ENCODE measurements at places on chromosomes 7 and 10.

- DNase-seq = no peak
Observed at GRCh38 chr10:71509444-71509843, 112.7 kb downstream of the CDH23 start.

DNA sequence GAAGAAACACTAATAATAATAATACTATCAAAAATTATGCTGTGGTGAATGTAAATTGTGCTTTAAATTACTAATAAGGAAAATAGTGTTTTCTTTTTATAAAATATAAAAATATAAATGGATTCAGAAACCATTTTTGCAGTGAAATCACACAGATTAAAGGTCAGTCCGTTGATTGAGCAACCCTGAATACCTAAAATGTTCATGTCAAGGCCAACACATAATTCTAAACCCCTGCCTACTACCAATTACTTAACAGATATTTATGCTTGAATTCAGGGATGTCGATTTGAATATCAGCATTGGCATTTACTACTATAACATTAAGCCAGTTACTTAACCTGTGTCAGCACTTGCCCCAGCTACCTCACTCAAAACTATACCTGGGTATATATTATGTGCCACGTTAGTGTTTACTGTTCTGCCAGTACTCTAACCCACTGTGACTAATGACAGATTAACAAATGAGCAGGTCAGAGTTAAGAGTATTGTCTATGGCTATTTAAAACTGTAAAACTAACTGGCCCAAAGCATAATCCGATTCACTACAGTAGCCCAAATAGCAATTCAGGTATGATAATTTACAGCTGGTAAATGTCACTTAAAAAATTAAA lies 165.0 kb downstream of the KMT2E start:
- no peak for DNase-seq

DNA sequence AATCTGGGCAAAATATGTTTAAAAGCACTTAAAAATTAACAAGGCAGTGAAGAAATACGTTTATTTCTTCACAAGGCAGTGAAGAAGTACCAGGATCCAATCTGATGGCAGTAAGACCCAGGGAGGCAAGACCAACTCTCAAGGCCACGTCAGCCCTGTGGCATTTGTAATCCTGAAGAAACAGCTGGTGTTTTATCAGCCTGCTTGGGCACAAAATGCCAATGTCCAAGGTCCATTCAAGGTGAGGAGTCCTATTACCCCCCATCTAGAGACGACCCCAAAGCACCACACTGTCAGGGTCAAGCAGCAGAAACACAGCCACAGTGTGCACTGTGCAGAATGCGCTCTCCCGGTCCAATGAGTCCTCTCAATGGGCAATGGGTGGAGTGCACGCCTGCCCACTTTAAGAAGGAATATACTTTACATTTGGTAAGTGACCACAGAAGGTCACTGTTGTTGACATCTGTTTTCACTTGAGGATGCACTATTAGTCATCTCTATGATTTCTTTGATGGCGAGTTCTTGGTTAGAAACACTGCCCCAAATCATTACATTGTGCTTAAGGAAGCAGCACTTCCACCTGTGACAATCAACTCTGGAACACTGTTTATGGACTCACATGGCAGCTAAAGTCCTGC lies 12.8 kb downstream of the CPXM2 start:
- no peak for DNase-seq

- DNase-seq = no peak
Observed at GRCh38 chr10:33333260-33334101, 986 bp downstream of the NRP1 start.

DNA sequence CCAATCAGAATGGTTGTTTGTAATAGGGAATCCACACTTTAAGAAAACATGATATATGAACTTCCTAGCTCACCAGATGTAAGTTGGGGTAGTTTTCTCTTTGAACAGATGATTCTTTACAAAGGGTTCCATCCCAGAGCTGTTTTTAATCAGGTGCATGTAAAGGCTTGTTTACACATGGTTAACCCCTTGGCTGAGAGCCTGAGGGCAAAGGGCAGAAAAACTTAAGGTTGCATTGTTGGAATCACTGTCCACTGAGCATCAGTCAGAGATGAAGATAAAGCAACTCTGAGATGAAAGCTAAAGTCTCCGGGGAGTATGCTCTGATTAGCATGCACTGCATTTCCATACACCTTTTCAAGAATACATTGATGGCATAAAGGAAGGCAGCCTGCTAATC lies 518.2 kb downstream of the SORCS3 start:
- no peak for DNase-seq

DNA sequence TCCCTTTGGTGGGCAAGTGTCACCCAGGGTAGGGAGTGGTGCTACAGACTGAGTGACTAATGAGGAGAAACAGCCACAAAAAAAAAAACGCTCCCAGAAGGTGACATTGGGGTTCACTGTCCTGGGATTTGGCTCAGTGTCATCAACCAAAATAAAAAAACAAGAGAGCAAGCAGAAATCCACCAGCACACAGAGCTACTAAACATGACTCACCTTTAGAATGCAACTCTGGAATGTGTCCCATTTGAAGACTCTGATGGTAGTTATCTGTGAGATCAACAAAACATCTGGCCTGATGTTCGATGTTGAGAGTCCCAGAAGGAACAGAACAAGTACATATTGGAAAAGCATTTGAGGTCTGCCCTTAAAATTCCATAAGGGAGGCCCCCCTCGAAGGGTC lies 200.3 kb upstream of the LYZL2 start:
- DNase-seq = no peak

GRCh38 chr10:109931163-109931562 lies 7.9 kb upstream of the XPNPEP1 start:
- no peak for DNase-seq

DNA sequence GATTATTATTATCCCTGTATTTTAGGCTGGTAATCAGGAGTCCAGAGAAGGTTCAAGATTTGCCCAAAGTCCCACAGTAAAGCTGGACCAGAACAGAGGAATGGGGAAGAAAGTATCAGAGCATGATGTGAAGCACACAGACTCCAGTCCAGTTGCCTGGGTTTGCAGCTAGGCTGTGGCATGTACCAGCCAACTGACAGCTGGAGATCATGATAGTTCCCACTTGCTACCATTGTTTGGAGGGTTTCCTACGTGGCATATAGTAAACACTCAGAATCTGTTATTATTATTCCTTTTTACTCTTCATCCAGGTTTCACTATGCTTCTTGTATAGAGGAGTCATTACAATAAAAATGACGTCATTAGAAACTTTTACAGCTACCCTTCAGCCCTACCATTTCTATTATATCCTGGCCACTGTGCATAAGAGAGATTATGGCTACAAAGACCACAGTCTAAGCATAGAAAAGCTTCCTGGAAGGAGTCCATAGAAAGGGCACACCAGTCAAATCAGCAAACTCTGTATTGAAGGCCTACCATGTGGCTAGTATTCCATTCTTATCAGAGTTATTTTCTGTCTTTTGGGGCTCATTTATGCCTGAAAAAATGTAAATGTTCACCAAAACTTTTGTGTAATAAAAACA lies 66.6 kb downstream of the MTPN start:
- no peak for DNase-seq

- DNase-seq = no peak
Observed at GRCh38 chr7:13198727-13199126, 511.3 kb downstream of the ARL4A start.

DNA sequence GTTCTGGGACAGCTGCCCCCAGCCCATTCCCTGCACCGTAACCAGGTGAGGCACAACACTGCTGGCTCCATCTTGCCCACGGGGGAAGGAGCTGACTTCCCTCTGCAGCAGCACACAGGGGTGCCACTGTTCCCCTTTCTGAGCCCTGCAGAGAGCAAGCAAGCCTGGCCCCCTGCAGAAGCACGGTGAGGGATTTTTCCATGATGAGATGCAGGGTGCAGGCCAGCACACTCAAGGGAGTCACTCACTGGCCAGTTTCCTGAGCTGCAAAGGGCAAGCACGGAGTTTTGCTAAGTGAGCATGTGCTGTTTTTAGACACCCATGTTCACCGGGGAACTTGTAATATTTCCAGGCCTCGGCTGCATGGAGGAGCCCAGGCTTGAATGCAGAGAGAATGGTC lies 176.6 kb downstream of the PIP4K2A start:
- no peak for DNase-seq

GRCh38 chr10:58513188-58514110 lies 777 bp downstream of the BICC1 start:
- no peak for DNase-seq

- DNase-seq = no peak
Observed at GRCh38 chr10:65294329-65294728, 1631.5 kb upstream of the LRRTM3 start.

GRCh38 chr7:124893140-124893827 lies 36.3 kb downstream of the POT1 start:
- DNase-seq = no peak

DNA sequence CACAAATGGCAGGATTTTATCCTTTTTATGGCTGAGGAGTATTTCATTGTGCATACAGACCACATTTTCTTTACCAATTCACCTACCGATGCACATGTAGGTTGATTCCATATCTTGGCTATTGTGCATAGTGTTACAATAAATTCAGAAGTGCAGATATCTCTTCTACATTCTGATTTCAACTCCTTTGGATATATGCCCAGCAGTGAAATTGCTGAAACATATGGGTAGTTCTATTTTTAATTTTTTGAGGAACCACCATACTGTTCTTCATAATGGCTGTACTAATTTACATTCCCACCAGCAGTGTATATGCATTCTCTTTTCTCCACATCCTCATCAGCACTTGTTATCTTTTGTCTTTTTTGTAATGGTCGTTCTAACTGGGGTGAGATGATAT lies 1290.3 kb downstream of the XPNPEP1 start:
- DNase-seq = no peak

- DNase-seq = no peak
Observed at GRCh38 chr7:136184719-136185118, 207.6 kb upstream of the MTPN start.

DNA sequence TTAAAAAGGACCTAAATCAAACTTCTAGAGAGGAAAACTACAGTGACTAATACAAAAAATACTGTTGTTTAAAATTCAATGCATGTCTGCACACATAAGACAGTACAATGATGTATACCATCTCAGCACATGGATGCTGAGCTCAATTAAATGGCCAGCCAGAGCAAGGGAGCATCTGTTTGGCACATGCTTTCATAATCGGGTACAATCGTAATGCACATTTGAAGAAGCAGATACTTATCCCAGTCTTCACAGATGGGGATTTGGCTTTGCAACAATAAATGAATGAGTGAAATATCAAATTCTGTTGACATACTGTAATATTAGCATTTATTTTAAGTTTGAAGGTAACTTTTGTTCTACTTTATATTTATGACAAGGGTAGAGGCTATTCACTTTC lies 187.8 kb downstream of the CRPPA start:
- DNase-seq = no peak

GRCh38 chr10:121734589-121735045 lies 136.4 kb upstream of the FGFR2 start:
- DNase-seq = no peak

DNA sequence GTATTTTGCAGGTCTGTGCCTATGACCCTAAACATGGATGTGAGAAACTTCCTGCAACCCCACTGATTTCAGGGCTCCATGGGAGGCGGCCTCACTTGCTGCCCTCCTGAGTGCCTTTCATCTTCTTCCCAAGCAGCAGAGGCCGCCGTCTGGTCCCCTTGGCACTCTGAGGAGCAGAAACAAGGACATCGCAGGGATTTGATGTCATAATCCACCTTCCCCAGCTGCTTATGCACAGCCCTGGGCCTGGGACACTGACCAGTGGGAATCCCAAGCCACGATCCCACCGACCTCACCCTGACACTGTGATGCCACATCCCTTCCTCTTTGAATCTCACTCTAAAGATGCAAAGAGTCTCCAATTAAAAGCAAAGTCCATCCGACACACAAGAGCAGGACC lies 7.7 kb downstream of the CAMK2G start:
- no peak for DNase-seq

DNA sequence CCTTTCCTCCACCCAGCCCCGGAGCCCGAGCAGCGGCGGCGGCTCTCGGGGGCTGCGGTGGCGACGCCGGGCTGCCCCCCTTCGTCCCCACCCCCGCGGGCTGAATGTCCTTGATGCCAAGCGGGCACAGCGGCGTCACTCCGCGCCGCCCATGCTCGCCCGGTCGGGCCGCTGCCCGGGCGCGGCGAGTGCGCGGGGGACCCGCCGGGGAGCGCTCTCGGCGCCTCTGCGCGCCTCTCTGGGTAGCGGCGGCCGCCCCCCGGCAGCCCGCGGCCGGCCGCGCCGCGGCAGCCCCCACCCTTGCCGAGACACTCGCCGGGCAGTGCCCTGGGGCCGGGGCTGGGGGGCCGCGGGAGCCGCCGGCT lies 433 bp upstream of the PLXNA4 start:
- DNase-seq = no peak

GRCh38 chr7:10584886-10585285 lies 388.8 kb upstream of the PHF14 start:
- no peak for DNase-seq

DNA sequence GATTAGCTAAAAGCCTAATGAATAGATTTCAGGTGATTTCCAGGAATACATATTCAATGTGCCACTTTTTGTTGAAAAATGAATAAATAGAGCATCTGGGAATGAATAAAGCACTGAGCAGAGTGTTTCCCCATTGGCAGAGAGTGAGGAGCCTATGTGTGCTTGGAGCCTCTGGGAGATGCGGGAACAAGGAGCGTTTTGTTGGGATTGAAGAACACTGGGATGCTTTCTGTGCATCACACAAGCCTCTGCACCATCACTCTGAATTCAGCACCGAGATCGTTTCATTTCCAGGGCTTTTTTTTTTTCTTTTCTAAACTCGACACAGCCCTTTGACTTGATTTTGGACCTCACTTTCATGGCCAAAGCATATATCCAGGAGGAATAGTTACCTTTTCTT lies 111.4 kb downstream of the BAMBI start:
- DNase-seq = no peak

DNA sequence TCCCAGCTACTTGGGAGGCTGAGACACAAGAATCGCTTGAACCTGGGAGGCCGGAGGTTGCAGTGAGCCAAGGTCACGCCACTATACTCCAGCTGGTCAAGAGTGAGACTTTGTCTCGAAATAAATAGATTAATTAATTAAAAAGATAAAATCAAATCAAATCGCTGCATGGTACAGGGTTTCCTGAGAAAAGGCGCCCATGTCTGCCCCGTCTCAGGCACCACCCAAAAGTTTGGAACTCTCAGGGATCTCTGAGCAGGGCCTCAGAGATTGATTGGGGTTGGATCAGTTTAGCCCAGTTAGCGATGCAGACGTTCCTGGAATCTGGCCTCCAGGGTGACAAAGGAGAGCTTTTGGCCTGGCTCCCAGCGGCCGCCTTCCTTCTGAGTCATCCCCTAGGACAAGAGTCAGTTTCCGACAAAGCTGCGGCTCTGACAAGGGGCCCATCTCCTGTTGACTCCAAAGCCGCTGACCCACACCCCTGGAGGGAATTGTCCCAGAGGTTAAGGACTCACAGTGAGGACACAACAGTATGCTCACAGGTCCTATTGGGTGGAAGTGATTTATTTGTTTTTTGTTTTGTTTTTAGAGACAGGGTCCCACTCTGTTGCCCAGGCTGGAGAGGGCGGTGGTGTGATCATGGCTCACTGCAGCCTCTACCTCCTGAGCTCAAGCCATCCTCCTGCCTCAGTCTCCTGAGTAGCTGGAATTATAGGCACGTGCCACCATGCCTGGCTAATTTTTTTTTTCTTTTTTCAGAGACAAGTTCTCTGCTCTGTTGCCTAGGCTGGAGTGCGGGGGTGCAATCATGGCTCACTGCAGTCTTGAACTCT lies 6.8 kb downstream of the ORAI2 start:
- DNase-seq = no peak

- DNase-seq = no peak
Observed at GRCh38 chr7:157018997-157019608, 8.6 kb upstream of the MNX1 start.

Data from stimulated activated CD4-positive, alpha-beta T cell treated with anti-CD3 and anti-CD28 coated beads, Interleukin-12 subunit alpha, Interleukin-12 subunit beta, amount 100 ng/mL, for 24 hours (primary cell).